CD4-positive, alpha-beta T cell treated with Interleukin-4 for 4 hours (primary cell): ENCODE measurements at places on chromosomes 13 and 19.
A peak's percentile ranks its signal among the peaks of the same experiment; 100 is the strongest.

DNA sequence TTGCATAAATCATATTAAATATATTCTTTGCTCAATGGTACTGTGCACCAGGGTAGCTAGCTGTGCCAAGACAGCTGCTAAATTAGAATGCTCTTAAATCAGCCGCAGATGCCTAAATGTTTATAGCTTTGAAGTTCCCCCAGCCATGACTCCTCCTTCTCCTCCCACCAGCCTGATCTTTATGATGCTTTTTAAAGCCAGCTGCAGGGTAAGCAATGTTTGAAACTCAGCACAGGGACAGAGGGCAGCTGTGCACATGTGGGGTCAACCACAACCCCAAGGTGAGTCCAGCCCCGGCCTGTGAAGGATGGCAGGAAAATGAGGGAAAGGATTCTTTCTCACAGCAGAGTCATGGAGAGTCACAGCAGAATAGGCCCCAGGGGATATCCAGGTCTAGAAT, 635.7 kb downstream of the UQCRFS1 start:
- DNase-seq, result no peak

GRCh38 chr13:50322006-50322405, 306.8 kb downstream of the KCNRG start:
- no peak for DNase-seq

GRCh38 chr19:16089010-16089846, 12.9 kb downstream of the TPM4 start:
- DNase-seq, result no peak

GRCh38 chr19:44499559-44499958, 763 bp downstream of the ZNF180 start:
- no peak for DNase-seq

- DNase-seq, result no peak
Observed at GRCh38 chr19:55228403-55229031, at the start of gene TMEM86B. Gene TMEM86B, minus strand, starts transcription at chr19:55228763. Its CDS starts 22 bp downstream, at chr19:55228741.

- DNase-seq, result peak; percentile 31
Observed at GRCh38 chr19:18203408-18203862, 407 bp downstream of the RAB3A start.

DNA sequence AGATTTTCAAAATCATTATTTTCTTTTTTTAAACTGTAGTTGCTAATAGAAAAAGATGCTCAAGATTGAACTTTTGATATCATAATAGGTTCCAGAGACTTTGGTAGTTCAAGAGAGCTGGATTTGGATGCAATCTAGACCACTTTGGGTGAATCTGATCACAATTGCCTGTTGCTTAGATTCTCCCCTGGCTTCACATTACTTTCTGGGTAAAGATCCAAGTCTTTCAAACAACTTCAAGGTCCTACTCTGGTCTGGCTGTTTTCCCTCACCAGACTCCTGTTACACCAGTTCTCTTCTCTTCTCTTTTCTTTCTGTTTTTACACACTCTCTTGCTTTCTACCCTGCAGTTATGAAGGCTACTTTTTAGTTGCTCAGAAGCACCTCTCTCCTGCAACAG, 7.4 kb upstream of the SPRY2 start:
- DNase-seq, result no peak

GRCh38 chr13:31930490-31930889, 101.1 kb upstream of the FRY start:
- no peak for DNase-seq

GRCh38 chr13:95129004-95129403, 172.2 kb downstream of the ABCC4 start:
- DNase-seq, result no peak

DNA sequence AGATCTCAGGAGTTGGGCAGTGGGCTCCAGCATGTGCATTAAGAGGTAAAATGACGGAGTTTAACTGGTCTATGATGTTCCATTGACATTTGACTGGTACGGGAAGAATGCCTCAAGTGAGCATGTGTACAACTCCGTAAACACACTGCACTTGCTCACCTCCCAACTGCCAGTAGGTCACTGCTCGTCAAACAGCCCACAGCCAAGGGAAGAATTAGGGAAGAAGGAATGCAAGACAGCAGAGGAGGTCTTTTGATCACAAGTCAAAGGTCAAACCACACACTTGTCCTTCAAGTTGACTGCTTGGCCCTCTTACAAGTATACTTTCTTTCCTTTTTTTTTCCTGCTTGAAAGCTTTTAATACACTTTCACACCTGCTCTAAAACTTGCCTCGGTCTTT, 236.7 kb downstream of the B3GLCT start:
- no peak for DNase-seq

- no peak for DNase-seq
Observed at GRCh38 chr13:107035778-107036177, 467.8 kb upstream of the ARGLU1 start.

GRCh38 chr13:75368167-75368566, 113.8 kb downstream of the TBC1D4 start:
- no peak for DNase-seq

DNA sequence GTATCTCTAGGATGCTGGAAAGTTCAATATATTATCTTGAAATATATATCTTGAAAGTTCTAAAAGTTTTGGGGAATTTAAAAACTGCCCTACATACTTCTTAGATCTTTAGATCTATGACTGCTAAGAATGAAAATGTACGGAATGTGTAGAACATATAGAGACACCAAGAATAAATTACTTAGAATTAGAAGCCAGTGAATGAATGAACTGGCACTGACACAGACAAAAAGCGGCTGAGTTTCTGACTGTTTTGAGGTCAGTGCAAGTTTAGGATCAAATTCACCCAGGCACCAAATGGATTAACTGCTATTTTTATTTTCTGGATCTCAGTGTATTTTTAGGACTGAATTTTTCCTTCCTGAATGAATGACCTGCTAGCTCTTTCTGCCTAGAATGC, 411.2 kb downstream of the KCTD12 start:
- no peak for DNase-seq

DNA sequence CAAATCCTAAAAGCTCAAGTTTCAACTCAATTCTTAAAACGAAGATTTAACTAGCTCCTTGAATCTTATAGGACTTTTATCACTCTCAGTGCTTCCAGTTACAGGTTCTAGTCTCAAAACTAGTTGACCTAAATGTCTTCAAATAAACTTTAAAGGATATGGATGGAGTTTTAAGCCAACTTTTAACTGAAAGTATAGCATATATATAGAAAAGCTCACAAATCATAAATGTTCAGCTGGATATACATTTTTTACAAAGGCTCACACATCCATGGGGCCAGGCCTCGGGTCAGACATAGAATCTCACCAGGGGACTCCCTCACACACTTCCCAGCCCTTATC, 47.1 kb upstream of the ARHGEF7 start:
- DNase-seq, result no peak

GRCh38 chr13:110319397-110319773, 12.3 kb downstream of the COL4A2 start:
- no peak for DNase-seq

GRCh38 chr13:37168926-37169325, 63.5 kb upstream of the CSNK1A1L start:
- no peak for DNase-seq

DNA sequence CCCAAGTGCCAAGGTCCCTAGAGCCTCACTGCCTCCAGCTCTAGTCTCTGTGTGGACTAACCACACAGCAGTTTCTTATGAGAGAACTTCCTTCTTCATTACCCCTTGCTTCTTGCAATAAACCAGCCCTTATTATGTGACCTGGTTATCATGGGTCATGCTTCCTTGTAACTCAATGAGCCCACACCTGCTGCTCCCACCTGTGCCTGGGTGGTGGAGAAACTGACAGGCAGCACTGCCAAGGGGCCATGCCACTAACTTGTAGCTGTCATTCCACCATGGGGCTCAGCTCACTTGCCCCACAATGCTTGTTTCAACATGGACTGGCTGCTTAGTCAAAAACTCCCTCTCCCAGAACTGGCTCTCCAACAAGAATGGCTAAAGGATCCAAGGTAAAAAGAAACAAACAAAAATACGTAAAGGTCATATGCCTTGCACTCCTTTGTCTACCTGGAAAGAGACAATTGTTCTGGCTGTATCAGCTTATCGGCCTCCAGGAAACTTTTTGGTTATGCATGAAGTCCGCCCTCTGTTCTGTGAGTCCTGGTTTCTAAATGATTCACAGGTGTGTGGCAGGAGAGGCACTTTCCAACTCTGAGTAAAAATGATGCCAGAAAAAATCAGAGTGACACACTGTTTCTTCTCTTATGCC, 446.4 kb downstream of the COG6 start:
- no peak for DNase-seq

GRCh38 chr19:13408889-13409518, 97.3 kb downstream of the CACNA1A start:
- no peak for DNase-seq

DNA sequence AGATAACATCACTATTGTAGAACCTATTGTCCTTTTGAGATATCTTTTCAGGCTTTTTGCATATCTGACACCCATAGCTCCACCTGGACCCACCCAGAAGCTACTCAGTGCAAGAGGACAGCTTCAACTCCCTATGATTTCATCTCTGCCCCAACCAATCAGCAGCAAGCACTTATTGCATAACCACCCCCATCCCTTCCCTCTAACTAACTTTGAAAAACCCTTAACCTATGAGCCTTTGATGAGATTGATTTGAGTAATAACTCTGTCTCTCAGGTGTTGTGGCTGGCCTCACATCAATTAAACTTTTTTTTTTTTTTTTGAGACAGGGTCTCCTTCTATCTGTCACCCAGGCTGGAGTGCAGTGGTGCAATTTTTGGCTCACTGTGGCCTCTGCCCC, 13.4 kb upstream of the MTRF1 start:
- no peak for DNase-seq

DNA sequence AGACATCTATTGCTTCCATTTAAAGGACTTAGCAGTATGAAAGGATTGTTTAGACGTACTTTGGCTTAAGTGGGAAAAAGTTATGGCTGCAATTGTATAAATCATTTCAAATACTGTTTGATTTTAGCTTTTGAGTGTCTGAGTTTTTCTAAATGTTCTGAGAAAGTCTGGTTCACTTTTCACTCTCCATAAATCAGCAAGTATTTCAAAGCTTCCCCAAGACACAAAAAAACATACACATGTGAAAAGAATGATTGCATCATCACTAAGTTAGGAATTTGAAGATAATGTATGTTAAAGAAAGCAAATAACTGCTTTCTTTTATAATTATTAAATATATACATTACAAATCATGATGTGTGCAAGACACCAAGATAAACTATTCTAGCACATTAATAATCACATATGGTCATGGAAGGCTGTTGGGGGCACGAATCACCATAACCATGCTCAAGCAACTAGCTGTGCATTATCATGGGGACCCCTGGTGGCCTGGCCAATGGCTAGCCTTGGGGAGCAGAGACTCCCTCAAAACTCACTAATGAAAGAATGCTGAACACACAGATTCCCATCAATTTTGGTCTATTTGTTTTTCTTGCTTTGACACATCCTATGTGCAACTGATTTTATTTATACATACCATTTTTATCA, 111.1 kb downstream of the MIPEP start:
- DNase-seq, result no peak

DNA sequence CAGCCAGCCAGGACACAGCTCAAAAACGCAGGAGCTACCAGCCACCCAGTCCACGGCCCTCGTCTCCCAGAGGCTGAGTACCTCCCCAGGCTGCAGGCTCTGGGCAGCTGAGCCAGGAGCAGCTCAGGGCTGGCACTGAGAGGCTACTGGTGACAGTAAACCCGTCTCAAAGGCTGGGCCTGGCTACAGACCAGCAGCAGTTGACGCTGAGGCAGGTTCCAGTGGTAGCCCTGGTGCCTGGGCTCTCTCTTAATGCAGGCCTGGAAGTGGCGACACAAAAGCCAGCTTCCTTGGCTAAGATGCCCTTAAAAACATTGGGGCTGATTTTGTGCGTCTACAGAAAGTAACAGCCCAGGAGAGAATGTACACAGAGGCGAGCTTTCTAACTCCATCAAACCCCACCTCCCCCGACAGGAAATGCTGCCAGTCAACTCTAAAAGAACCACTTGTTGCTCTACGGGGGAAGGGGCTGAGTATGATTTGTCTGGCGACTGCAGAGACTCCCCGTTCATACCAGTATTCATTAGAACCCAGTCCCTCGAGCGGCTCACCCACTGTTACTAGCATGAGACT, 126.3 kb downstream of the STK24 start:
- DNase-seq, result no peak

GRCh38 chr13:71774863-71775262, 92.1 kb downstream of the DACH1 start:
- no peak for DNase-seq

- no peak for DNase-seq
Observed at GRCh38 chr13:21641629-21642028, 29.2 kb upstream of the FGF9 start.

GRCh38 chr13:86585835-86586234, 786.6 kb upstream of the SLITRK6 start:
- DNase-seq, result no peak

GRCh38 chr13:74554569-74555275, 420.5 kb upstream of the KLF12 start:
- no peak for DNase-seq

GRCh38 chr13:26526702-26527216, 30.7 kb upstream of the WASF3 start:
- no peak for DNase-seq

DNA sequence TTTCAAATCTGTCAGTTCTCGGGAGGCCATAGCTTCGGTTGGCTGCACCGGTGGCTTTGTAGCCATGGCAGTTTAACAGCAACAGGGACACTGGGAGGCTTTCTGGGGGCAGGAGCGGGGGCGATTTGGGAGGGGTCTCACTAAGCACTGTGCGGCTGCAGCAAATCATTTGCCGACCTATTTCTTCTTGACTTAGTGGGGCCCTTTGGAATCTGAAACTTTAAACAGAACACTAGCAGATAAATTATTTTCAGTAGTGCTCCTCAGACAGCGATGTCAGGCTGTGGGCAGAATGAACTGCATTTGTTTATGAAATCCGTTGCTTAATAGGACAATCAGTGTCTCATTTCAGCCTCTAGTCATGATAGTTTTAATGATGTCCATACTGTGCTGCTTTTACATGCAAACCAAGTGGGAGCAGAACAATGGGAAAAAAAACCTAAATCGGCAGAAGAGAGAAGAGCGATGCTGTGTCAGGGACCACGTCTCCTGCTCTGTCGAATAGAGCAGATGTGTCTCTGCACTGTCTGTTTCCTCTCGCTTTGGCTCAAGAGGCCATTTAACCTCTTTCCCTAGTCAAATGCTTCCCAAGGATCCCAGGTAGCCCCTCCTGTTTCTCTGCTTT, 211.9 kb downstream of the OLFM4 start:
- no peak for DNase-seq

- DNase-seq, result no peak
Observed at GRCh38 chr19:13665125-13665905, 99.0 kb upstream of the MRI1 start.

GRCh38 chr13:49082653-49083536, 107.2 kb downstream of the FNDC3A start:
- DNase-seq, result no peak

DNA sequence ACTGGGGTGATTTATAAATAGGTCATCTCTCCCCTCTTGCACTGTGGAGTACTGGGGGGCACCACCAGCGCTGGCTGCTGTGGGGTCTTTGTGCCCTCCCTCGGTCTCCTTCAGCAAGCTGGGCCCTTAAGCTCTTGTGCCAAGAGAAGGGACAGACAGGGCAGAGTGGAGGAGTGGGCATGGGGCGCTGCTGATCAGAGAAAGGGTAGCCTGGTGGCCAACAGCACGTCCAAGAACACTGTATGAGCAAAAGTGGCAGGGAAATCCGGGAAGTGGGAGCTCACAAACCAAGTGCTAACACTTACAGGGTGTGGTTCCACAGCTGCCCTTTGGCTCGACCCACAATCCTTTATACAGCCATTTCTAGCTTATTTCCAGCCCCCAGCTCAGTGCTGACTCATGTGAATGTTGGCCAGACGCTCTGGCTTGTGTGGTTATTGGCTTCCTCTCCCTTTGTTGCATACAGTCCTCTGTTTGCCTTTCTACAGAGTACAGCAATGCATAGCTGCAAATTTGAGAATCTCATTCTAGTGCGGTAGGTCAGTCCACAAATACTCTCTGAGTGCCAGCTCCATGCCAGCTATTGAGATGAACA, 298.8 kb downstream of the SHISA2 start:
- DNase-seq, result no peak
